NCI-H1436 (cell line): ENCODE measurements at places on chromosomes 7 and 10.
A peak's percentile ranks its signal among the peaks of the same experiment; 100 is the strongest.

DNA sequence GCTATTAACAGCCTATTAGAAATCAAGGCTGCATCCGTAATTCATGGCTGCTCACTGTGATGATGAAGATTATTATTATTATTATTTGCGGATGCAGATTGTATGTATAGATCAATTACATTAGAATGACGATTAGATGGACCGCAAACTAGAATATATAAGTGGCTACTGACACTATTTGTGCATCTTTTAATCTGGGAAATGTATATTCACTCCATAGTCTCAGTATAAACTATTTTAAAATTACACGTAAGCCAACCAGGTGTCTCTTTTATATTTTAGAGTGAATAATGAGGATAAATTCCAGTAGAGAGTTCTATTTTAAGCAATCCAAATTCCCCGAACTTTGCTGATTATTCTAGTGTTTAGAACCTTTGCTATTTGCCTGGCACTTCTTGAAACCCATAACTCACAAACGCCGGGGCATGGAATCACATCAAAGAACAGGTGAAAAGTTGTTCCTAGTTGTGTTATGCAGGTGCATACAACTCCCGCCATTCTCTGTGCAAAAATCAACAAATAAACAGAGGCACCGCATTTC lies 509 bp upstream of the ING3 start:
- no peak for DNase-seq

GRCh38 chr10:106175760-106176377 lies 988.6 kb downstream of the SORCS1 start:
- no peak for DNase-seq

DNA sequence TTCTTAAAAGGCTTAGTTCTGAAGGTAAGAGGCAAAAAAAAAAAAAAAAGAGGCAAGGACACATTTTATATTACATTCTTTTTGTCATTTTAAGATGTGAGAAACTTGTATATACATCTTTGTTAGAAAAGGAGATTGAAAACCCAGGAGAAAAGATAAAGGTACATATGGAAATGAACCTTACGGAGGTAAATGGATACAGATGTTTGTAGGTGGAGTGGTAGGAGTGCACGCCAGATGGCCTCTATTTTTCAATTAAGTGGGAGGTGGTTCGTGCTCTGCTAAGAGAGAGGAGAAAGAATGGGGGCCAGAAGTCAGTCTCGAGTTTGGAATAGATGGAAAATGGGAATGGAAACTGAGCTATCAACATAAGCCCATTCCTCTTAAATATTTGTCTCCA lies 622.5 kb upstream of the GHITM start:
- DNase-seq: no peak

GRCh38 chr7:16318989-16319915 lies 102.1 kb downstream of the CRPPA start:
- no peak for DNase-seq

- DNase-seq: no peak
Observed at GRCh38 chr10:26544932-26545331, 106.8 kb downstream of the APBB1IP start.

- no peak for DNase-seq
Observed at GRCh38 chr7:19916046-19916445, 142.6 kb upstream of the TMEM196 start.

GRCh38 chr7:38855867-38856266 lies 53.1 kb downstream of the VPS41 start:
- DNase-seq: no peak

GRCh38 chr10:130782467-130782866 lies 529.1 kb downstream of the TCERG1L start:
- no peak for DNase-seq

DNA sequence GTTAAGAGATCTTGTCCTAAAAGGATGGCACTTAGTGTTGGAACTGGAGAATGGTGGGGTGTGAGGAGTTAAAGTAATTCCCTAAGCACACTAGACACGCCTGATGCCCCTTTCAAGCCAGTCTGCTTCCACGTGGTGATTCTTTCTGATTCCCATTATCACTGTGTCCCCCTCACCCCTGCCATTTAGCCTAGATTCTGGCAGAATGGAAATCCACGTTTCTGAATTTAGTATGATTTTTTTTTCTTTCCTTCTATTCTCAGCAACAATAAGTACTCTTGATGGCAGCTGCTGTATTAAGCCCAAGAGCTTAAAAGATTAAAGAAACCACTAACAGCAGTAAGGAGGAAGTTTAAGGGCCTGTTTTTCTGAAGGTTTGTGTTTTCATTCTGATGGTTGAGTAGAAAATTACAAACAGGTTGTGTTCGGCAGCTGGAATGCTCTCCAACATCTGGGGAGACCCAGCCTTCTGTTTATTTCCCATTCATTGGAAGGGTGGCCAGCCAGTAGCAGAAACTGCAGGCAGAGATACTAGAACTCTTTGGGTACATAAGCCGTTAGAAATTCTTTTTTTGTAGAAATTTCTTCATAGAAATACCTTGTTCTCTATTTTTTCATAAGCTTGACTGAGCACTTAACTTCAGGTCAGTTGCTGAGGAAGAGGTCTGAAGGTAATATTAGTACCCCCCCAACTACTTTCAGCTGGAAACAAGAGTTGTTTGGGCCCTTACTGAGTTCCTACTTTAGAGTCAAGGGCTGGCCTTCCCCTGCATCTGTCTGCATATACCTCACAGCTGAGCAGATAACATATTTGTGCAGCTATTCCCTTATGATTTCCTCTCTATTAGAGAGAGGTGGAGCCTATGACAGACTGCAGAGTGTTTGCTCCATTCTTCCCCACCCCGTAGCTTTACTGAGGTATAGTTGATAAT lies 355.1 kb downstream of the AUTS2 start:
- DNase-seq: no peak

GRCh38 chr7:1342090-1342640 lies 109.5 kb downstream of the UNCX start:
- no peak for DNase-seq

DNA sequence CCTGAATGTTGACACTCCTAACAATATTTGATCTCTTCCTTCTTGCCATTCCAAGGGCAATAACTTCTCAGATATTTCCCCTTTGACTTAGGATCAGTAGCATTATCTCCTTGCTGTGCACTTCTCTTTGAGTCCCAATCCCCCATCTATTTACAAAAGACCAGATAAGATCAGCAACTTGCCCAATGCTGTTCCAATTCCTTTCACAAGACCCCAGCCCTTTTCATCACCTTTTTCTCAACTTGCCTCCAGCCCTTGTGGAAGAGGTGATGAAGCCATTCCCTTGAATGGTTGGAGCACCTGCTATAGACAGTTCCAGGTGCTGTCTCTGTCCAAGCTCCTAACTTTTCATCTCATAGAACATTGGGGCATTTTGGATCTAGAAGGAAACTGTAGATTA lies 51.1 kb upstream of the ARID5B start:
- DNase-seq: no peak

DNA sequence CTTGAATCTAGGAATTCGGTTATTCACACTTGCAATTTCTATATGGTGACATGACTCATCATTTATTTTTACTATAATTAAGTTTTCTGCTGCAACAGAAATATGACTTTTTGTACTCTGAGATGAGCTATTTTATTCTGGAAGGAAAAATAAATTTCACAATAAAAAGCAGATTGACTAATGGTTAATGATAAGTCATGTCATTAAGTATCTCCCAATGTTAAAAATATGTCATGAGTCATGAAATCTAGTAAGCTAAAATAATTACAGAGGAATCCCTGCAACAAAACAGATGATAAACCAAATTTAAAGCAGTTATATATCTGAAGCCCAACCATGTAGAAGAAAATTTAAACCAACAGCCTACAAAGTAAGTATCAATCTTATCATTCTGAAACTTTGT lies 149.2 kb downstream of the CACNA2D1 start:
- DNase-seq: no peak

DNA sequence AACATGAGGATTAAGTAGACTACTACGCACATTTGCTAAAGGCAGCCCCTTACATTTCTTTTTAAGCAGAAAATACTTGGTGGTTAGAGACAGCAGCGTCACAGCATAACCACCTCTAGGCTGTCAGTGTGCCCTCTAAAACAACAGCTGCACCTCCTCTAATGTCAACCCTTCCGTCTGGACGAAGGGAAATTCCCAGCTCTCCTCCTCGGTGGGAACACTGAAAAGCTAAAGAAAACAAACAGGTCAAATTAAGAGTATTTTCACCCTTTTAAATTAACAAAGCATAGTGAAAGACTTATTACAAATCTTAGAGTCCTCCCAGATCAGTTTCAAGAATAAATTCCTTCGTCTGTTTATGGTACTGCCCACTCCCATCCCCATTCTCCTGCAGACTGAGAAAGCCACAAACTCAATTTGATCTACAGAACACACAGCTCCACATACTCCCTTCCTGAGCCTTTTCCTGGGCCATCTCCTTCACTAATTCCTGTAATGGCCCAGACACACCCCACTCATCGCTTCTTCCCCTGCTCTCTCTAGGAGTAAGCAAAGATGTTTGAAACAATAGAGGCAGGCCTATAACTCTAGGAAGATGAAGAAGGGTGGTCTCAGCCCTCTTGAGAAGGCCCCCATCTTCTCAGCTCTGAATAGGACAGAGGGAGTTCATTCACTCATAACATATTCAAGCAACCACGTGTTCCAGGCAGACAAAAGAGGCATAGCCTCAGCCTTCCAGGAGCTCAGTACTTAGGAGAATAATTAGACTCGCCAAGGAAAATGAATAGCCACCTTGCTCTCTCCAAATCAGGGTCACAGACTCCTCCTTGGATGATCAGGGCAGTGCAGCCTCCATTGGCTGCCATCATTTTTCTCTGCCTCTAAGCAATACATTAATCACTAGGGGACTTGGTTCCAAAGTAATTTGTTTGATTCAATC lies 47.5 kb upstream of the HNRNPH3 start:
- DNase-seq: no peak

DNA sequence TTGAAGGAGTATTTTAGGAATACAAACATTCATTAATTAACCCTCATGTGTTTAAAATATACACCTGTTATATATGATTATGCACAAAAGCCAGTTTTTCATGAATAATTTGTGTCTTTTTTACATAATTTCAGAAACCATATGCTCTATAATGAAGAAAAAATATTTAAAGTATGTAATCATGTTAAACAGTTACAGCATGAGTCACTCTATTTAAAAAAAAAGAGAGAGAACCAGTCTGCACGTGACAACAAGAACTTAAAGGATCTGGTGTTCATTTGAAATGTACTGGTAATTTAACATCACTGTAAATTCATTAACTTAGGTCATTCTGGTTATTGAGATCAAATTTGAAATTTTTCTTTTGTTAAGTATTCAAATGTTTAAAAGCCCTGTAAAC lies 228.5 kb downstream of the CACNB2 start:
- no peak for DNase-seq

DNA sequence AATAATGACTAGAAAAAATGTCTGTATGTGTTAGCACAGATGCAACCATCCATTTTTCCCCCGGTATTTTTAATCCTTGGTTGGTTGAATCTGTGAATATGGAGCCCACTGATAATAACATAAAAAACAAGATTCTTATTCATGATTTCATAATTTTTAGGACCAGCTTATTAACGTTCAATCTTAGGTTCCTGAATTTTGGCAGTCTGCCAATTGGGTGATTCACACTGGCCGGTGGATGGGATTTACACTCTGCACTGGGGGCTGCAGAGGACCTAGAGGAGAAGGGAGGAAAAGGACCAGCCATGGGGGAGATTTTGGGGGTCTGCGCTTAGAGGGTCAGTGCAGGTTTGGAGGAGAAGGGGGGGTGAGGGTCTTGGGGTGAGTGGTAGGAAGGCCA lies 327.9 kb downstream of the ACTR3B start:
- DNase-seq: no peak

DNA sequence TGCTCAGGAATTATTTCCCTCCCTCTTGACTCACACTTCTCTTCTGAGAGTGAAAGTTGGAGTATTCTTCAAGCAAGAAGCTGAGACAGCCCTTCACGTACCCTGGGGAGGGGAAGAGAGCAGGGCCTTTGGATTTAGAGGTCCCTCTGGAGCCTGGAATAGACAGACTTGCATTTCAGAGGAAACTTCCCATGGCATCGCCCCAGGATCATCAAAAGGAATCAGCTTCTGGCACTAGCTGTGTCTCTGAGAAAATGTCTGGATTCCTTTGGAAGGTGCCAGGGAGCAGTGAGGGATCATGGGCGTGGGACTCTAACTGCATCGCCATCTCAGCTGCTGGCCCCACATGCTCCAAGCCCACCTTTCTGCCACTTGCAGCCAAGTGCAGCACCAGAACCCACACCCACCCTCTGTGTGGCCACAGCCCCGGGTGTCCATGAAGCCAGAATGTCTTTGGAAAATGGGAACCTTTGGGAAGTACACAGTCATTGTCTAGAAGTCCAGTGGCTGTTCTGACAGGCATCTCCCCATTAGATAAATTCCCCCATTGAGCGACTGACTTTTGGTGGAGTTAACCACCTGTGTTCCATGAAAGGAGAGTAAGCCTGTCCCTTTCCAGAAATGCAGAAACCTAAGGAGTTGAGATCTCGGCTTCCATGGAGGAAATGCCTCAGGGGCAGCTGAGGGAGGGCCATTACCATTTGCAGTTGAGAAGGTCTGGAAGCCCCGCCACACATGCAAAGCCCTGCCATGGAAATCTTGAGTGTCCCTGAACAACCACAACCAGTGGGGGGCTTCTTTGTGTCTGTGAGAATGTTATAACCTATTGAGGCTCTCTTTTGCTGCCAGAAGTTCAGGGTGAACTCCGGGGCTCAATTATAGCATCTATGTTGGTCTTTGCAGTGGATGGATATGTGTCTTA lies 57.8 kb upstream of the GDF10 start:
- DNase-seq: no peak

DNA sequence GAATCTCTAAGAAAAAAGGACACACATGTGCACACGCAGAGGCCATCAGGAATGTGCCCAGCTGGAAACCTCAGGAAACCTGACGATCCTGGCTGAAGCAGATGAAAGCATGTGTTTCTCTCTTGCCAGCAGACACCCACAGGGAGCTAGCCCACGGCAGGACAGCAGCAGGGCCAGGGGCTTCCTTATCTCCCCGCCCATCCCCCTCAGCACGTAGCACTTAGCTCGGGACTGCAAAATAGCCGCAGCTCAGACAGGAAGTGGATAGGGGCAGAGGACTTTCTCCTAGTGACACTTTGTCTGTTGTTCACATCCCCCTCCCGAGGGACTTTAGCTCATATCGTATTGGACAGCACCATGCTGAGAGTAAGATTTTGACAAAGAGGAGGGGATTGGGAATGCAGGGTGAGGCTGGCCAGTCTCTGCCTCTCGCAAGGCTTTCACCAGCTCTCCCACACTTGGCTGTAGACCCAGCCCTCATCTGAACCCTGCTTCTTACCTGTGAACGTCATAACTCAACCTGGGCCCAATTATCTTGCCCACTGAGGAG lies 63.8 kb downstream of the MKI67 start:
- DNase-seq: no peak

GRCh38 chr7:157007470-157008066 lies 2.9 kb downstream of the MNX1 start:
- peak; percentile 73 for DNase-seq

DNA sequence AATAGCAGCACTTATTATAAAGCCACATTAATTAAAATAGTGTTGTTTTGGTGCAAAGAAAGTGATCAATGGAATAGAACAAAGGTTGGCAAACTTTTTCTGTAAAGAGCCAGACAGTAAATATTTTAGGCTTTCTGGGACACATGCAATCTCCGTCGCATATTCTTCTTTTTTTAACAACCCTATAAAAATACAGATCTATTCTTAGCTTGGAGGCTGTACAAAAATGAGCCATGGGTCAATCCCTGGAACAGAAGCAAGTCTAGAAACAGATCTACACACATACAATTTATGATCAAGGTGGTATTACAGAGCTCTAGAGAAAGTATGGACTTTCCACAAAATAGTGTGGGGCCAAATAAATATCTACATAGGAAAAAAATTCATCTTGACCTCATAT lies 71.8 kb downstream of the ARHGAP21 start:
- no peak for DNase-seq

- DNase-seq: no peak
Observed at GRCh38 chr7:30224511-30225062, 59.8 kb upstream of the ZNRF2 start.

GRCh38 chr10:25059990-25060389 lies 43.6 kb downstream of the THNSL1 start:
- no peak for DNase-seq
